ENCODE measurements at places on chromosomes 2 and 18.

- no peak for DNase-seq
Observed at GRCh38 chr2:144339048-144339447, 180.9 kb downstream of the ZEB2 start.

GRCh38 chr18:13621886-13622619 is 104.3 kb downstream of the FAM210A start:
- no peak for DNase-seq

GRCh38 chr2:21392649-21393048 is 268.9 kb downstream of the TDRD15 start:
- DNase-seq = no peak

DNA sequence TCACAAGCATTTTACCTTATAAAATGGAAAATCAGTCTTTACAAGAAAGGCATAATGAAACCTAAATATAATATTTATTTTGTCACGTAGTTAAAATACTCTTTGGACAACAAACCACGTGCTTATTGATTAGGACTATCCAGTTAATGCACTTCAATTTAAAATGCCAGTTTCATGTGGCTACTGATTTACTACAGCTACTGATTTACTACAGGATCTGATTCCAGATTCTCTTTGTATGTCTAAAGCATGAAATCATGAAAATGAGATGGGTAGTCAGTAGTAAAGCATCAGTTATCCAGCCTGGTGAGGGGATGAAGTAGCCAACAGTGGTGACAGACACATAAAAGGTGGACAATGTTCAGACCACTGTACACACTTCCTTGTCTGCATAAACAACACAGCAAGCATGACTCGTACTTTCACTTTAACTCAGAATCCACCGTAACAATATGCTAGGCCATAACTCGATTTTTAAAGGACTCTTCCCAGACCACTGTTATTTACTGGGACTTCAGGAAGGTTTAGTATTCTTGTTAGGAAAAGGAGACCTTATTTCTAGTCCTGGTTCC is 24.9 kb downstream of the ACAA2 start:
- no peak for DNase-seq

- DNase-seq = no peak
Observed at GRCh38 chr2:236498369-236498768, 71.3 kb upstream of the ACKR3 start.

GRCh38 chr2:57444752-57445430 is 601.7 kb upstream of the VRK2 start:
- no peak for DNase-seq

DNA sequence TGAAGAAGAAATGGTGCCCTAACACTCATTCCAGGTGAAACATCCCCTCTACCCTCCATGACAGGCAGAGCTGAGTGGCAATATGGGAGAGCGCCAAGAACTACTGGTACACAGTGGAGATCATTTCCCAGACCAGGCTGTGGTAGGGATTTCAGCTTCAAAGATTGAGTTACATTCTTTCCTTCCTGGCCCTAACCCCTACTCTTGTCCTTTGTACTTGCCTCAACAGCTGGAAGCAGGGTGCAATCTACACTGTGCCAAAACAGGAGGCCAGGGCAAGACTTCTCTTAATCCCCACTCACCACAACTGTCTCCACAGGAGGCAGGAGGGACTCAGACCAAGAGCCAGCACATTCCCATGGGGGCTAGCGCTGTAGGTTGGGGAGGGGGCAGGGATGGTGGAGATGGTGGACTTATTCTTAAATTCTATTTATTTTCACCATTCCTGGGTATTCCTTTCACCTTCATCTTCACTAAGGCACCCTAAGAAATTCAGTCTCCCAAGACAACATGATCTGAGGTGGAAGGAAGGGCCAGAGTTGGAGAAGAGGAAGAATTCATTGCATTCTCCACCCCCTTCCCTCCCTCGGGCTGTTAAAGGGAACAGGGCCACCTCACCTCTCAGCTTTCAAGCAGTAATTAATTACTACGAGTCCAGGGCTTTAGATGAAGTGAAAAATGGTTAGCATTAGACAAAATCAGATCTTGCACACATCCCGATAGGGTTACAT is 65.9 kb downstream of the AAK1 start:
- no peak for DNase-seq

All from stimulated activated CD8-positive, alpha-beta memory T cell treated with anti-CD3 and anti-CD28 coated beads, Interleukin-7, amount 100 ng/mL, for 24 hours (primary cell).